GM12865 (cell line): ENCODE measurements at places on chromosomes 6 and 20.
A peak's percentile ranks its signal among the peaks of the same experiment; 100 is the strongest.

- DNase-seq = no peak
Measured at GRCh38 chr6:53543359-53544216, 1.3 kb downstream of the GCLC start.

DNA sequence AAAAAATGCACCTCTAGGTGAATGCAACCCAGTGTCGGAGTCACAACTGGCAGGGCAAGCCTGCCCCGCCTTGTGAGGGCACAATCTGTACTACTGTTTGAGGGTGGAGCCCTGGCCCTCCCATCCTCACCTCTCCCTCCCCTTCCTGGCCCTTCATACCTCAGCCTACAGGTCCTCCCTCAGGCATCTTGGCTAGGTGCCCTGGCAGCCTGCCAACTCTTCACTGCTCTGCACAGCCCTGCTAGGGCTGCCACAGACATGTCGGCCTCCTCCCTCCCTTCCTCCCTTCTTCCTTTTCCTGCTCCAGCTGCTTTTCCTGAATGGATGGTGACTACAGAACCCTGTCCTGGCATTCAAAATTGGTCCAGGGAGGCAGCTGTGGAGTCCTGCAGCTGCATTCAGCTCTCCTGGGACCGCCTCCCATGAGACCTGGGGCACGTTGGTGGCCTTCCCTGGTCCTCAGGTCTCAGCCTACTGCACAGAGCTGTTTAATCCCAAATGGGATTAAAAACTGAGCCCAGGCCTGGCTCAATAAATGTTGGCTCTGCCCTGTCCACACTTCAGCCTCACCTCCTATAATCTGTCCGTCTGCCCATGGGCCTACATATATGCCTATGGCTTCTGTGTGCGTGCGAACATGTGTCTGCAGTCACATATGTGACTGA is 52.7 kb downstream of the CDH22 start:
- DNase-seq = peak; percentile 2

GRCh38 chr6:50128420-50129005 is 78.8 kb upstream of the DEFB112 start:
- peak; percentile 12 for DNase-seq

DNA sequence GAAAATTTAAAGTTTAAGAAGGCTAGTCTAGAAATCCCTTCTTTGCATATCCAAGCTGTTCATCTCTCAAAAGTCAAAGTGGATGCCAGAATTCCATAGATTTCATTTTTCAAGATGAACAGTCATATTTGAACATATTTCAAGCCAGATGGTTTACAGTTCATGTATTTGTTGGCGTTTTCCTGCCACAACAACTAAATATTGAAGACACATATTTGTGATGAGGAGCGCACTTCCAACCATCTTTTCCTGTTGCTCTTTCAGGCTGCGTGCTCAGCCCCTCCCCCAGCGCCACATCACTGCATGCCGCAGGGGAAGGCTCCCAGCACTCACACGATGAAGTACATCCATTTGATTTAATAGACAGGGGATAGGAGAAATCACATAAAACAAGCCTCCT is 5.9 kb upstream of the NOX3 start:
- no peak for DNase-seq

DNA sequence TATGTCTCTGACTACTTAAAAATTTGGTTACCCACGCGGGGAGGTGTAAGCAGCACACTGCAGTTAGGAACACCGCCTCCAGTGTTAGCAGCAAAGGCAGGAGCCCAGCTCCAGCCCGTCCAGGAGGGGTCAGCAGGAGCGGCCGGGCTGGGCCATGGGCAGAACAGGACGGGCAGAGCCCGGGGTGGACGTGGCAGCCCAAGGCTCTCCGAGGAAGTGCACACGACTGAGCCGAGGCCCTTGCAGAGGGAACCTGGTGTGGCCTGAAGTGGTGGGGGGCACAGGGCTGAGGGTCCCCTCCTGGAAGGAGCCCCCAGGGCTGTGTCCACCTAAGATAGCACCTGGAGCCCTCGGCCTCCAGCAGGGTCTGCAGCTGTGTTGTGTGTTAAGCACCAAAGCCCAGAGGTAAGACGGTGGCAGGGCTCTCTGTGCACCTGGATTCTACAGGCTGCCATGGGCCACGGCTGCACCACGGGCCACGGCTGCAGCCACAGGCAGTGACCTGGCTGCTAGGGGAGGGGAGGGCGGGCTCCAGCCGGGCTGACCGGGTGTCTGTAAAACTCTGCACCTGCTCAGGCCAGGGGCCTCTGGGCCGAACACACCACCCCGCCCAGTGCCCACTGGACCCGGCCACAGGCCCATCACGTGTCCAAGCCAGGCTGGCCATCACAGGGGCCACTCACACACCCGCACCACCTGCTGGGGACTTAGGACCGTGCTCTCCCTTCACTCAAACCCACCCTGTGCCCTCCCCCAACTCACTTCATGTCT is 6.6 kb downstream of the SLC2A4RG start:
- DNase-seq = no peak

- DNase-seq = no peak
Measured at GRCh38 chr20:46844965-46845364, 49.7 kb upstream of the EYA2 start.

GRCh38 chr6:19535351-19535750 is 301.8 kb upstream of the ID4 start:
- no peak for DNase-seq

- DNase-seq = peak; percentile 62
Measured at GRCh38 chr6:157273756-157274470, 49.4 kb downstream of the TMEM242 start.

DNA sequence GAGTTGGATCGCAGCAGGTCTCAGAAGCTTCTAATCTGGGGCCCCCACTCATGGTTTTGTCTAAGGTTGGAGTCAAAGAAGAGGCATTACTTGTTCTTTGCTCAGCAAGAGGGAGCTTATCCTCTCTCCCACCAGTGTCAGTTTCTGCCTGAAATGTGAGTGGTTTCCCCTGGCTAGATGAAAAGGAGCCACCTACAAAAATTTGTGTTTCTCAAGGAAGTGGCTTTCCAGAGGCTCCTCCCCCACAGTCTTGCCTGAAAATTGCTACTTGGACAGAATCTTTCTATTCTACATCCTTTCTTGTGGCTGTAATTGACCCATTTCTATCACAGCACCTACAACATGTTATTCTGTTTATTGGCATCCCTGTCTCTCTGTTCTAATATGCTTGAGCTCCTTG is 37.9 kb downstream of the SCML4 start:
- no peak for DNase-seq

GRCh38 chr6:121755485-121755884 is 320.0 kb downstream of the GJA1 start:
- no peak for DNase-seq

- no peak for DNase-seq
Measured at GRCh38 chr6:38188677-38189335, 369.3 kb downstream of the ZFAND3 start.

DNA sequence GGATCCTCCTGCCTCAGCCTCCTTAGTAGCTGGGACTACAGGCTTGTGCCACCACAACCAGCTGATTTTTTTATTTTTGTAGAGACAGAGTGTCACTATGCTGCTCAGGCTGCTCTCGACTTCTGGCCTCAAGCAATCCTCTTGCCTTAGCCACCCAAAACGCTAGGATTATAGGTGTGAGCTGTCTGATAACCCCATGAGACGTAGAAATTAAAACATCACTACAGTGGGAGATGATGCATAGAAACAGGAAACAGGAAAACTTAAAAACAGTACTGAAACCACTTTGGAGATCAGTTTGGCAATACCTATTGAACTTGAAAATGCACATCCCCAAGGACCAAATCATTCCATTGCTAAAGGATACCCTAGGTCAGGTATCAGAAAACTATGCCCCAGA is 10.8 kb downstream of the SENP6 start:
- DNase-seq = no peak

- DNase-seq = no peak
Measured at GRCh38 chr6:138545621-138545980, 46.3 kb upstream of the NHSL1 start.

- DNase-seq = no peak
Measured at GRCh38 chr6:124319410-124319809, 515.7 kb downstream of the NKAIN2 start.

DNA sequence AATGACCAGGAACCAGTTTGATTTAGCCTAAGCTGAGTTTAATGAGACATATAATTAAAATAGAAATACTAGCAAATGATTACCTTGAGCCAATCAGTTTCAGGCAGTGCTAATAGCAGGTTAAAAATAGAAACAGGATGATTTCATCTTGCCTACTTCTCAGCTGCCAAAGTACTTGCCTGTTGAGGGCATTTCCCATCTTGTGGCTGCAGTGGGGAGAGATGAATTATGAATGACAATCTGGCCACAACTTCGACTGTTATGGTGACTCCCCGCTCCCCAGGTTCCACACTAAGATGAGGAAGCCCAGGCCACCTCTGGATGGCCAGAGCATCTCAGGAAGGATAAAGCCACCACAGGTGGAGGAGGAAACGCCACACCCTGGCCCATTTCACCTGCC is 31.3 kb downstream of the MBOAT1 start:
- DNase-seq = peak; percentile 33

GRCh38 chr6:137246791-137247202 is 27.6 kb upstream of the IFNGR1 start:
- DNase-seq = no peak

GRCh38 chr20:63320041-63320511 is 27.1 kb downstream of the COL20A1 start:
- DNase-seq = no peak

GRCh38 chr6:33014841-33015634 is 5.6 kb upstream of the HLA-DOA start:
- peak; percentile 93 for DNase-seq

DNA sequence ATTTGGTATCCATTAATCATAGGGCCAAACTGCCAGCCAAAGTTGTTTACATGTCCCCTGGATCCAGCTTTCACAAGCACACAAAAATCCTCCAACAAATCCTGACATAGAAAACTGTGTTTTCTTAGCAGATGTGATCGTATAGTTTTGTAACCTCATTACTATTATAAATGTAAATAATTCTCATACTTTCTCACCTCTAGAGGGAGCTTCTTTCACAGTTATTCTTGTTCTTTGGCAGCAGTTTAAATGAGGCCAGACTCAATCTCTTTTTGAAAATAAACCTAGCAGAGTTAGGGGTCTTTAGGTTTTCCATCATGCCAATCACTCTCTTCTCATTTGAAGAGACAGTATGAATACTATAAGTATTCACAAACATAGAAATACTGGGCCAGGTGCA is 17.0 kb upstream of the ZNF318 start:
- DNase-seq = peak; percentile 45

GRCh38 chr6:21264288-21265033 is 329.1 kb upstream of the SOX4 start:
- no peak for DNase-seq

DNA sequence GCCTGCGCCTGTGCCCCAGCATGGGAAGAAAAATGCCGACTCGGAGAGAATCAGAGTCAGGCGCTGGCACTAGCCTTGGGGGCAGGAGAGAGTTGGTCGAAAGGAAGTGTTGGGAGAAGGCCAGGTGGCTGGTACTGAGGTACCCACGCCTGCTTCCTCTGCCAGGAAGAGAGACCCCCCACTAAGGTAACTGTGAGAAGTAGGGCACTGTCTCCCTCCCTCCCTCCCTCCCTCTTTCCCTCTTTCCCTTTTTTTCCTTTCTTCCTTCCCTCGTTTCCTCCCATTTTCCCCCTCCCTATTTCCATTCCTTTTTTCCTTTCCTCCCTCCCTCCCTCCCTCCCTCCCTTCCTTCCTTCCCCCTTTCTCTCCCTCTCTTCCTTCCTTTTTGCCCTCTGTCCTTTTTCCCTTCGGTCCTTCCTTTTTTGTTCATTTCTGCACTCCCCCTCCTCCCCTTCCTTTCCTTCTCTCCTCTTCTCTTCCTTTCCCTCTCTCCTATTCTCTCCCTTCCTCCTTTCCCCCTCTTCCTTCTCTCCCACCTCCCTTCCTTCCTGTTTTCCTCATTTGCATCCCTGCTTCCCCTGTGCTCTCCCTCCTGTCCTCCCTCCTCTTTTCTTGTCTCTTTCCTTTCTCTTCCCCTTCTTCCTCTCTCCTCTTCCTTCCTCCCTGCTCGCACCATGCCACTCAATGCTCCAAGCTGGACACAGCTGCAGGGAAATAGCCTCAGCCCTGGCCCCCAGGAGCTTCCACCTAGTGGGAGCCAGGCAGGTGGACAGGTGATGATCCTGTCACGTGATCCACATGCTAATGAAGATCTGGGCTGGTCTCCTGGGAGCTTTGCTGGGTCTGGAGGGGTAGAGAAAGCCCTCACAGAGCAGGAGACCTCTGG is 148.0 kb downstream of the DHX35 start:
- no peak for DNase-seq

DNA sequence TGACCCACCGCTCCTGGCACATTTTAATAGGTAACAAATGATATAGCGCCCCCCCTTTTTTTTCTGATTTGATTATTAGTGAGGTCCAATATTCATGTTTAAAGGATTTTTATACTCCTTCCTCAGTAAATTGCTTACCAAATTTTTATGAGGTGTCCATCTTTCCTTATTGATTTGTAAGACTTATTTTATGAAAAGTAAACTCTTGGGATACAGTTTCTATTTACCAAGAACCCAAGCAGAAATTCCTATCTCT is 25.1 kb downstream of the TRIM27 start:
- DNase-seq = no peak

DNA sequence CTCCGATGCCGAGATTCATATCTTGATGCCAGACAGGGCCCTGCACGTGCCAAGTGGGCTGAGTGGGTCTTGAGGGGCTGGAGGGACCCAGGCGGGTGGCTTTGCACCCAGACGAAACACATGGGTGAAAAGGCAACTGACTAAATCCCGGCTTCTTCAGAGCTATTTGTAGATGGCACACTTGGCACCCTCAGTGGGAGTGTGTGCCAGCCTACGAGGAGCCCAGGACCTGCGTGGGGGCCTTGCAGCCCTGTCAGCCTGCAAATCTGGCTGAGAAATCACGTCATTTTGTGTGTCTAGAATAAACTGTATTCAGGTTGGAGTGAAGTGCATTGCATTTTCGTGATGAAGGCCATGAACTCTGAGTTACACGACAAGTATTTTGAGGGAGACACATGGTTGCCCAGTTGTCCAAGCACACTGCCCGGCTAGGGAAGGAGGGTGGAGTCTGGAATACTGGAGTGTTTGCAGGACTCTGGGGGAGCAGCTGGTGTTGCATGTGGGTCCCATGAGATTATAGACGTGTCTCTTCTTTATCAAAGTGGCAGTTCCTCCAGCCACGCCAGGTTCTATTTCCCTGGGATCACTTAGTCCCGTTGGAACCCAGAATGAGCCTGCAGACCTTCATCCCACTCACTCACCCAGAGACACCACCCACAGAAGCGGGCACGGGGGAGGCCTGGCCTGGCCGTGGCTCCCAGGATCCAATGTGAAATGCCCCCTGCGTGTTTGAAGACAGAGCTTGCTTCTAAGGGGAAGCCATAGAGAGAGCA is 60.2 kb downstream of the DLL1 start:
- no peak for DNase-seq

DNA sequence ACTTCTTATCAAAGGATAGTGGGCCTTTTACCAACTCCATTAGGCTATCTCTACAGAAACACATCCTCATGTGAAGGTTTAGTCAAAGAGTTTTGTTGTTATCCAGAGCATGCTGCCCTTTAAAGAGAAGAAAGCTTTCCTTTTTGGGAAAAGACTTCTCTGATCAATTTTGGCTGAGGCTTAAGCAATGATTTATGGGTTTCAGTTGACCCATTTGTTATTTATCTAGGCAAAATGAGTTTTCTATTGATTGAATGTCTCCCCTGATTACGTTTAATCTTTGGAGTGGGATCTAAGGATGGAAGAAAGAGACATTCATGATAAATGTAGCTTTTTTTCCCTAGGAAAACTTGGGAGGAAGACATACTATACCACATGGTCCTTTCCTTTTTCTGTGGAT is 326.6 kb upstream of the JAG1 start:
- no peak for DNase-seq
